Psoas muscle (tissue), 8 donors: ENCODE measurements at places on chromosomes 1 and 21. TPM values are rescaled to one million over a fixed set of nuclear protein-coding genes. Genes with fewer than 3 reads are reported as not detected.

Gene CD164L2
- polyA plus RNA-seq: not detected

Gene PIP5K1A
- polyA plus RNA-seq: 14.5 TPM

Gene CNKSR1
- polyA plus RNA-seq: 11.0 TPM

Gene ACTA1
- polyA plus RNA-seq: 26,656 TPM

Gene OR14K1
- polyA plus RNA-seq: not detected

Gene LAPTM5
- 3.0 TPM for polyA plus RNA-seq

Gene GBP3
- 0.56 TPM for polyA plus RNA-seq

Gene TMEM52
- 114 TPM for polyA plus RNA-seq

Gene FCN3
- polyA plus RNA-seq: 34.6 TPM

Gene CCDC17
- polyA plus RNA-seq: 0.69 TPM

Gene PTGFRN
- 1.6 TPM for polyA plus RNA-seq

Gene KRTAP11-1
- polyA plus RNA-seq: not detected

Gene HES3
- polyA plus RNA-seq: not detected

Gene C4BPA
- not detected for polyA plus RNA-seq

Gene NOS1AP
- polyA plus RNA-seq: 0.18 TPM

Gene DDOST
- polyA plus RNA-seq: 63.3 TPM

Gene JAK1
- 34.0 TPM for polyA plus RNA-seq

Gene RHCE
- polyA plus RNA-seq: not detected

Gene ZNF648
- 0.01 TPM for polyA plus RNA-seq

Gene A3GALT2
- polyA plus RNA-seq: not detected

Gene ABCG1
- 3.5 TPM for polyA plus RNA-seq

Gene C1orf87
- polyA plus RNA-seq: not detected

Gene TSPAN2
- polyA plus RNA-seq: 1.4 TPM

Gene SLC44A5
- polyA plus RNA-seq: 0.01 TPM

Gene SAMD13
- 6.8 TPM for polyA plus RNA-seq

Gene SYPL2
- 67.8 TPM for polyA plus RNA-seq

Gene ZNF695
- polyA plus RNA-seq: not detected

Gene SEMA4A
- 0.77 TPM for polyA plus RNA-seq

Gene SLAMF1
- polyA plus RNA-seq: 0.03 TPM

Gene PSEN2
- polyA plus RNA-seq: 19.4 TPM

Gene HOOK1
- 0.06 TPM for polyA plus RNA-seq

Gene EXO1
- polyA plus RNA-seq: 0.17 TPM

Gene NHLH2
- not detected for polyA plus RNA-seq

Gene RAVER2
- 4.8 TPM for polyA plus RNA-seq

Gene LDLRAD2
- 1.7 TPM for polyA plus RNA-seq

Gene KCNE2
- 0.12 TPM for polyA plus RNA-seq

Gene ZNF672
- 51.9 TPM for polyA plus RNA-seq

Gene SERINC2
- polyA plus RNA-seq: 33.5 TPM

Gene HIVEP3
- polyA plus RNA-seq: 1.4 TPM

Gene PGBD5
- 2.6 TPM for polyA plus RNA-seq

Gene SPRR1B
- polyA plus RNA-seq: not detected

Gene KRTAP19-3
- not detected for polyA plus RNA-seq

Gene SLAMF9
- polyA plus RNA-seq: not detected

Gene ST6GALNAC3
- polyA plus RNA-seq: 1.8 TPM

Gene GPX7
- polyA plus RNA-seq: 7.9 TPM

Gene HLX
- 4.1 TPM for polyA plus RNA-seq

Gene OR6N1
- polyA plus RNA-seq: not detected

Gene NES
- 12.3 TPM for polyA plus RNA-seq
